ENCODE measurements at places on chromosomes 1 and 21.

DNA sequence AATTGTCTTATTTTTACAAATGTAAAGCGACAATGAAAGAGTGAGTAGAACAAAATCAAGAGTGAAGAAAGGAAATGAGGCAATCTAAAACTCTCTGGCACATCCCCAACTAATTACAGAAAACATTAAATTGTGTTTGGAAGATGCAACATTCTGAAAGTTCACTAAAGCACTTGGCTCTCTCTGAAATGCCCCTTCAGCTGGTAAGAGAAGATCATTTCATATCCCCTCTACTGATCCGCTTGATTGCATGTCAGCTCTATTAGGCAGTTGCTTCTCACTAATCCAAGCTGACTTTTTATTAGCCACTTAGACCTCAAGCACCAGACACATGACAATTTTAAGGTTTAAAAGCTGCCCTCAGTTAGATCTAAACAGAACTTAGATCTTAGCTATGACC lies 262.8 kb upstream of the PRMT6 start:
- no peak for DNase-seq

DNA sequence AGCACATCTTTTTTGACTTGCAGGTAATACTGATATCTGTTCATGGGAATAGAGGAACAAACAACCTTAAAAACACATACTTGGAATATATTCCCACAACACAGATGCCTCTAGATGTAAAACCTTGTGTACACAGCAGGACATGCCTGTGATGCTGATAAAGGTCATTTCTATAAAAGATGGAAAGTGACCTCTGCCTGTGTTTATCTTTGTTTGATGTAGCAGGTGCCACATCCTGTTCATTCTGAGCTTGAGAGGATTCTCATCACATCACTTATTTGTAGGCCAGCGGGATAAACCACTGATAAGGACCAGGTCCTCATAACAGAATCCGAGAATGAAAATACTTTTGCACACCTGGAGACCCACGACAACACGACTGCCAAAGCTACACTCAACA lies 133.7 kb downstream of the SMYD2 start:
- DNase-seq: no peak

DNA sequence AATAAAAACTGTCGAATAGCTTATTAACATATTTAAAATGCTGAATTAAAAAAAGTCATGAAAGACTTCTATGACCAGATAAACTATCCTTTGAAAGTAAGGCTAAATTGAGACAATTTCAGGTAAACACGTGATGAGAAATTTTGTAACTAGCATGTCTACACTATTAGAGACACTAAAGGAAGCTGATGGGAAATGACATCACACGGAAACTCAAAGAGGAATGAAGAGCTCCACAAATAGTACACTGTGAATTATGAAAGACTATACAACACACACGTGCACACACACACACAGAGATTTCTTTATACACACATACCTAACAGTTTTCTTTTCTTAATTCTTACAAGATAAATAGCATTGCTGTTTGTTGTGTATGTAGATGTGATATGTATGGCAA lies 70.9 kb upstream of the PLA2G4A start:
- DNase-seq: no peak

DNA sequence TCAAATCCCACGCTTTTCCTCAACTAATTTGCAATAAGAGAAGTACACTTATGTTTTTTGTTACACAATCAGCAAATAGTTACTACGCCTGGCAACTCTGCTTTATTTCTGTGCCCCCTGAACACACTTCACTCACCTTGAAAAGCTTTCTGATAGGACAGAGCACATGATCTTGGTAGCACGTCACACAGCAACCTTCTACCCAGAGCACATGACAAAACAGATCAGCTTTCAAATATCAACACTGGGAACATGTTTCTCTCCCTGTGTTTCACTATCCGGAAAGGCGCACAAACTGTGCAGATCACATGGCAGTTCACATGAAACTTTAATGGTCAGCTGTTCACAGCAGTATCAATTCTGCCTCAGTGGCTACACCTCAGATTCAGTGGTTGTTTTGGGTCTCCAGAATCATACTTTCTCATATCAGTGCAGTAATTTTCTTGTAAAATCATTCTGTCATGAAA lies 2.2 kb downstream of the SLC19A2 start:
- DNase-seq: no peak

- DNase-seq: no peak
Observed at GRCh38 chr1:194816859-194817258, 1630.4 kb upstream of the B3GALT2 start.

GRCh38 chr21:46160907-46161632 lies 5.7 kb upstream of the FTCD start:
- DNase-seq: no peak

GRCh38 chr1:36217670-36218069 lies 6.6 kb upstream of the THRAP3 start:
- DNase-seq: no peak

DNA sequence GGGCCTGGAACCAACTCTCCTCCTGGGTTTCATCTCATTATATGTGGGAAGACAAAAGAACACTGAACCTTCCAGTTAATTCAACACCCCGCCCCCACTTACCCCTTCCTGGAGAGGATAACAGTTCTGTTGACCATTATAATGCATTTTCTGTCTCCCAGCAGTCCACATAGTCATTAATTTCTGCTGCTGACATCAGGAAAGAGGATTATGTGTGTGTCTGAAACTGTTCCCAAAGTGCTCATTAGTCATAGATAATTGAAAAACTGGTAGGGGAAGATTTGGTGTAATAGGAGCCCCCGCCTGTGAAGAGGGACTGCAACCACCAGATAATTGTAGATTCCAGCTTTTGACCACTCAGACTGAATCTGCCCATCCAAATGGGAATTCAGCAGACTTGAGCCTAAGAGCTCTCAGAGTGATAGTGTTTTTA lies 208.7 kb downstream of the FGGY start:
- no peak for DNase-seq

DNA sequence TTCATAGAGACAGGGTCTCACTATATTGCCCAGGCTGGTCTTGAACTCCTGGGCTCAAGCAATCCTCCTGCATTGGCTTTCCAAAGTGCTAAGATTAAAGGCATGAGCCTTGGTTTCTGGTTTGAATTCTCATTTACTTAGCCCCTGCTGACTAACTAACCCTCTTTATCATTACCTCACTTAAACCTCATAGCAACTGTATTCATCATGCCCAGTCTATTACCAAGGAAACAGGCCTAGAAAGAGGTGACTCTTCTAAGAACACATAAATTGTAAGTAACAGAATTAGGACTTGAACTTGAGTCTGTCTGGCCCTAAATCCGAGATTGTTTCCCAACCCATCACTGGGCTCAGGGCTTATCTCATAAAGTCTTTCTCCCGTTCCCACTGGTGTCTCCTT lies 44.2 kb downstream of the TMEM53 start:
- no peak for DNase-seq

GRCh38 chr1:109784551-109785252 lies 21.0 kb upstream of the EPS8L3 start:
- no peak for DNase-seq

- no peak for DNase-seq
Observed at GRCh38 chr1:184002071-184002470, 35.5 kb downstream of the COLGALT2 start.

DNA sequence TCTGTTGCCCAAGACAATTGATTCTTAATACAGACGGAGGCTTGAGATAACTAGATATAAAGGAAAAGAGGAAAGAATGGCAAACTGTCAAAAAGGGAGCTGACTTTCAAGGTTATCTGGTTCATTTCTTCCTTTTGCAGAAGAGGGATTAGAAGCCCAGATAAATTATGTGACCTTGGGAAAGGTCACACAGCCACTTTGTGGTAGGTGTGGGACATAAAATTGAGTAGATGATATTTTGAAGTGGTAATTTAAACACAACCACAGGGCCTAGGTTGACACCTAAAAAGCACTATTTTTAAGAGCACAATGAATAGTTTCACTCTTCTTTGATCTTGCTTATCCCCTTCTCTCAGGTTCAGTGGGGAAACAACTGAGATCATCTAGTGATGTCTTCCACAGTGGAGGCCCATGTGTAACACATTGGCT lies 16.9 kb upstream of the KIAA0040 start:
- DNase-seq: no peak

GRCh38 chr1:97816927-97817326 lies 103.9 kb downstream of the DPYD start:
- DNase-seq: no peak

- DNase-seq: no peak
Observed at GRCh38 chr1:182431278-182431677, 18.7 kb upstream of the RGSL1 start.

- no peak for DNase-seq
Observed at GRCh38 chr1:243477731-243478290, 222.0 kb downstream of the SDCCAG8 start.

GRCh38 chr21:31845151-31845729 lies 27.6 kb upstream of the HUNK start:
- DNase-seq: no peak

DNA sequence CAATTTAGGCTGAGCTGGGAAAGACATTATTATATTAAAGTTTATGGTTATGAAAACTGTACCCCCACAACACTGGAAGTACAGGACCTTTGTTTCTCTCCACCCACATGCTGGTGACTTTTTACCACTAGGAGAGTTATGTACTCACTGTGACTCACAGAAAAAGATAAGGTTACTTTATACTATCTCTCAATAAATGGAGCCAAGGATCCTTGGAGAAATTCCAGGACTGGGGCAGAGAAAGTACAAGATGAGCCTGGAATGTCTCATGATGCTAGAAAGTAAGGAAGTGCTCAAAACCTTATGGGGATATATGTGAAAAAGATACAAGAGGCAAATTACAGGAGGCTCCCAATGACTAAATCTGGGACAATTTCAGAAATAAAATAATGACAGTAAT lies 63.9 kb upstream of the C1orf105 start:
- no peak for DNase-seq

- no peak for DNase-seq
Observed at GRCh38 chr21:15293240-15293639, 228.4 kb upstream of the NRIP1 start.

- DNase-seq: no peak
Observed at GRCh38 chr1:28577738-28578536, 14.1 kb upstream of the RAB42 start.

GRCh38 chr1:55244476-55245099 lies 29.4 kb upstream of the USP24 start:
- DNase-seq: no peak

GRCh38 chr1:22876359-22877111 lies 96.1 kb downstream of the LACTBL1 start:
- no peak for DNase-seq

- no peak for DNase-seq
Observed at GRCh38 chr21:33989440-33989839, 73.8 kb upstream of the ATP5PO start.

DNA sequence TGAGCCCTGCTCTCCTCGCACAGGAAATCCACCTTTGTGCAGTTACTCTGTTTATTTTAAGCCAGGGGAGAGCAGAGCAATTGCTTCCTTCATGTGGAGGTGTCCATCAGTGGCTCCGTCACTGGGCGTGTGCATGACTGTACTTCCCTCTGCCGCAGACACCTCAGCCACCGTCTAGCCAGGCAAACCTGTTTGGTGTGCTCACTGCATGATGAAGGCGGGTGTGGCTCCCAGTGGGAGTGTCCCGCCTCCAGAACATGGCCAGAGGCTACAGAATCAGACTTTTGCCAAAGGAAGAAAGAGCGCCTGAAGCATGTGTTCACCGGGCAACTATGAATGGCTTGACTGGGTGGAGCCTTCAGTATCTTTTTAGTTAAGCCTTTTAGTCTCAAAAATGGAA lies 26.1 kb upstream of the LAMC2 start:
- no peak for DNase-seq

GRCh38 chr1:213019450-213019849 lies 3.8 kb upstream of the ANGEL2 start:
- DNase-seq: no peak

- no peak for DNase-seq
Observed at GRCh38 chr1:116537898-116538297, 32.9 kb downstream of the CD58 start.

DNA sequence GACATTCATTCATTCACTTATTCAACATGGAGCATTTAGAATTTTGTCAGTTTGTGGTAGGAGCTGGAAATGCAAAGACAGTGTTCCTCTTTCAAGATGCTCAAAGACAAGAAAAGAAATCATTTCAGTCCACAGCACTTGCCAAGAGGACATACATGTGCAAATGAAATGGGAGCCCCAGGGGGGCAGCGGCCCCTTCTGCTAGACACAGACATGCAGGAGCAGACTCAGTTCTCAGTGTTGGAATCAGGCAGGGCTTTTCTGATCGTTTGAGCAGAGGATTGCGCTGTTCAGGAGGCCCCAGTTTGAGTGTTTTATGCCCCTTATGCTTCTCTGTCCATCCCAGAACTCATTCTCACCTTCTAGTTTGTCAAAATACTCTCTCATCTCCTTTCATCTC lies 35.6 kb upstream of the VASH2 start:
- no peak for DNase-seq

DNA sequence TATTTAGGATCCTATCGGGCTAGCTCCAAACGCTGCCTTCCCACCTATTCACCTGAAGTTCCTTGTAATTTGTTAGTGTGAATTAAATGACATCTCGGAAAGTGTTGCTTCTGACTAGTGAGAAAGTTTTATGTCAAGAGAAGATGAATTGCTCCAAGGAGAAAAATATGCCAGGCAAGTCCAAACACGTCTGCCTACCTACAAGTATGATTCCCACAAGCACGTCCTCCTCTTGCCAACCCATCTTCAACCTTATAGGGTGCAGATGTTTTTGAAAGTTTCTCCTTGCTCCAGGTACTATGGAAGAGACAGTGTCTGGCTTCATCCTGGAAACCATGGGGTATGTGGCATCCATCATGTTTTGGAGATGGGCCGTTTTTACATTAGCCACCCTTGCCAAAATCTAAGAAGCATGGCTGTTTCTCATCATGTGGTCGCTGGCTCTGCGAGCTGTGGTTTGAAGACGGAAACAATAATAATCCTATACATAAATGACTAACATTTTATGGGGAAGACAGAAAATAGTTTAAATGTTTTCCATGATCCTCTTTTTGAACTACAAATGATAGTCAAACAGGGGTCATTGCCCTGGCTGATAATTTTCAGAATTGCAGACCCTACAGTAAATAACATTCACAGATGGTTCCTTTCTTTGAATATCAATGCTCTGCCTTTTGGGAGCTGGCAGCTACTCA lies 505.8 kb downstream of the SMYD3 start:
- no peak for DNase-seq

DNA sequence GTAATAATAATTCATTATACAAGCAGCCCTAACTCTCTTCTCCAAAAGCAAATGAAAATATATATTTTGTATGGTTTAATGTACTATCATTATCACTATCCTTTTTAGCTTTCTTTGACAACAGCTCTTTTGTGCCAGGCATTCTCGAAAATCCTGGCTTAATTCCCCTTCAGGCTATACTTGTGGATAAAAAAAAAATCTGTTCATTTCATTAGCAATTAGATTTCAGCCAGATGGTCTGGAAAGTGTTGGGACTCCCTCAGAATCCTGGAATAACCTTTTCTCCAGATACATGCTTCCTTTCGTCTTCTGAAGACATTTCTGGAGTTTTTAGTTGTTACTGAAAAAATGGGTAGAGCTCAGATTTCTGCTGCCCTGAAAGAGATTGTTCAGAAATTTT lies 83.4 kb upstream of the PLPPR4 start:
- DNase-seq: no peak
